ENCODE measurements at places on chromosomes 11 and 22.

DNA sequence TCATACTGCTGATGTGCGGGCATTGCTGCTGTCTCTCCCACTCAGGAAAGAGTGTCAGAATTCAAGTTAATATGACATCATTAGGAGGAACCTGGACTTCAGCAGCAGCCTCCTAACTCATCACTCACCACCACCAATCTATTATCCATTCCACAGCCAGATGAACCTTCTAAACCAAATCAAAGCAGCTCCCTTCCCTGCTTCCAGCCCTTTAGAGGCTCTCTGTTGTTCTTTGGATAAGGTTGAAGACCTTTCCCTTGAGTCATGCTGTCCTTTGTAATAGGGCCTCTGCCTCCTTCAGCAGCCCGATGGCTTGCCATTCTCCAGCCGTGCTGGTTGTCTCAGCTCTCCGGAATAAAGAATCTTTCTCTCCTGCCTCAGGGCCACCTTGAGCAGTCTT lies 301.3 kb downstream of the DDX10 start:
- no peak for DNase-seq

GRCh38 chr22:46082633-46083032 lies 67.7 kb upstream of the PPARA start:
- DNase-seq: no peak

DNA sequence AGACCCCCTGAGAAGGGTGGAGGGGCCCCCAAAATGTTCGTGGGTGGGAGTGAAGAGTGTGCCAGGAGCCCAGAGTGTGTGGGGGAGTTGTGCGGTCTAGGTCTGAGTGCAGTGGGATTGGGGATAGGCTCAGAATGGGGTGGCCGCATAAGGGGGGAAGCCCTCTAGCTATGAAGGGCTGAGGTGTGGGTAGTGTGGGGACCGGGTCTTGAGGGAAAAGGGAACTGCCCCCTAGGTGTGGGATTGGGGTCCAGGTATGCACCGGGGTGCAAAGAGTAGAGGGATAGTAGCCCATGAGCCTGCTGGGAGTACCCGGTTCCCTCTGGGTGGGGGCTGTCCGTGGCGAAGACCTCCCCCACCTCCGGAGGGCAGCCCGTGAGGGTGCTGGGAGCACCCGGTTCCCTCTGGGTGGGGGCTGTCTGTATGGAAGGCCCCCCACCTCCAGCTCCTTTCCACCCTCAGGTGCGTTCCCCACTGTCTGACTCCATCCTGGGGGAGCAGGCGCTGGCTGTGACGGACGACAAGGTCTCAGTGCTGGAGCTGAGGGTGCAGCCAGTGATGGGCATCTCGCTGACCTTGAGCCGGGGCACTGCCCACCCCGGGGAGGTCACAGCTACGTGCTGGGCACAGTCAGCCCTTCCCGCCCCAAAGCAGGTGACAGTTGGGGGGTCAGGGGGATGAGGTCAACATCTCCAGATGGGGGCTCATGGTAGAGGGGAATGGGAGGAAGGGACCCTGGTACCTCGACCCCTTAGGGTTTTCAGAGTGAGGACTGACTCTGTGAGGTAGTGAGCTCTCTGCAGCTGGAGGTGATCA lies 10.7 kb downstream of the TMEM132A start:
- DNase-seq: no peak

DNA sequence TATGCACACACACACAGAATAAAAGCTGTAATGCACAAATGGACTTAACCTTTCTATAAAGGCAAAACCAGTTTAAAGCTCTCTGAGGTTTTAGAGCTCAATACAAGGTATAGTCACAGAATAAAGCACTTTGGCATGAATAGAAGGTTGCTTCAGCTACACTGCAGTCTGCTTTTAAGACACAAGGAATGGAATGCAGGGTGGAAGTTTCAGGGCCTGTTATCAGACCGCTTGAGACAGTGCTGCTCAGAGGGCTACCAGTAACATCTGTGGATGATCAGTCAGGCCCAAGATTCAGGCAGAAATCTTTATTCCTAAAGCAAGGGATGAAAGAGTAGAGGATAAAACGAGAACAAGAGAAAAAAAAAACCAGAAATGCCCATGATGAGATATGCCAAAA lies 46.7 kb downstream of the CD44 start:
- DNase-seq: no peak

GRCh38 chr11:110128161-110128560 lies 35.0 kb downstream of the ZC3H12C start:
- DNase-seq: no peak

GRCh38 chr11:68293708-68294107 lies 18.7 kb upstream of the LRP5 start:
- DNase-seq: no peak

GRCh38 chr11:113339929-113340589 lies 25.7 kb downstream of the TTC12 start:
- DNase-seq: no peak

DNA sequence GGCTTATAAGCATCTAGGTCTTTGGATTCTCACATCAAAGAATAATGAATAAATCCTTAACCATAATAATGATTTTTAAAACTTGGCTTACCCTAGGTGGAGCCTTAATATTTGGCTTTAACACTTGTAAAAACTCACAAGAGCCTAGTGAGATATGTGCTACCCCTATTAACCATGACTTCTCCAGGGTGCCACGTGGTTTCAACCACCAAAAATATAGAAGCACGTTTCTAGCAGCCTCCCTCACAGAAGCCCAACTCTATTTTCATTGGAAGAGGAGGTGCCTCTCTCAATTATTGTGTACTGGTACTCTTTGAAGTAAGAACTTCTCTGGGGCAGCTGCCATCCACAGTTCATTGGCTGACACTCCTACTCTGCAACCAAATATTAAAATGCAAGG lies 46.5 kb upstream of the GDPD4 start:
- no peak for DNase-seq

DNA sequence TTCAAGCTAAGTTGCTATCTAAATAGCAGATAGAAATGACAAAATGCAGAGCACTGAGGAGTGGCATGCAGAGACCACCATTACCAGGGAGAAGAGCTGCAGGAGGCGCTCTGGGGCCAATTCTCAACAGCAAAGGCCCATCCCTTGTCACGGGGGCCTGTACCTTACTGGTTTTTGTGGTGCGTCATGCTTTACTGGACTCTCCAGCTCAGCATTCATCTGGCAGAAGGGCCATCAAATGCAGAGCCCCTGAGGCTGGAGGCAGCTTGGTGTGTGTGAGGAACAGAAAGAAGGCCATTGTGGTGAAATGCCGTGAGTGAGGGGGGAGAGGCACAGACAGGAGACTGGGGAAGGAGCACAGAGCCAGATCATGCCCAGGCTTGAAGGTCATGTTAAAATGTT lies 56.5 kb upstream of the NAV2 start:
- DNase-seq: no peak

DNA sequence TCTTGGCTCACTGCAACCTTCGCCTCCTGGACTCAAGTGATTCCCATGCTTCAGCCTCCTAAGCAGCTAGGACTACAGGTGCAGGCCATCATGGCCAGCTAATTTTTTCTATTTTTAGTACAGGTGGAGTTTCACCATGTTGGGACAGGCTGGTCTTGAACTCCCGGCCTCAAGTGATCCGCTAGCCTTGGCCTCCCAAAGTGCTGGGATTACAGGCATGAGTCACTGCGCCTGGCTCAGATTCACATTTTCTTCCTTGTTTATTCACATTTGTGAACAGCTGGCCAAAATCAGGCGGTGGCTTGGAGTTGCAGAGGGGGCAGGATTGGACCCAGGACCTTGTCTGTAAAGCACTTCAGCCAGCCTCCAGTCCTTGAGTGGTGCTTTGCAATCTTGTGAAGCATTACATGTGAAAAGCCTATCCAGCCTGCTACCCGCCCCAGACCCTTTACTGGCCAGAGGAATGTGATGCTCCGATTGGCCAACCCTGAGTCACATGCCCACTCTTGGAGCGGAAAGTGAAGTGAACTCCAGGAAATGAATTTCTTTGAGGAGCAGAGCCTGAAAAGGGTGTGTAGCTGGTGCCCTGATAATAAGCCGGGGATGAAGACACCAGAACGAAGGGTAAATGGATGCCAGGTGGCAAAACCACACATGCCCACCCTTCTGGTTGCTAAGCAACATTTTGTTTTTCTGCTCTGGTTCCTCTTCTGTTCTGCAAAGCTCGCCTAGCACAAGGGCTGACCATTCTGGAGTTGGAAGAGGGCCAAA lies 62.6 kb upstream of the PTPRJ start:
- peak; percentile 85 for DNase-seq

DNA sequence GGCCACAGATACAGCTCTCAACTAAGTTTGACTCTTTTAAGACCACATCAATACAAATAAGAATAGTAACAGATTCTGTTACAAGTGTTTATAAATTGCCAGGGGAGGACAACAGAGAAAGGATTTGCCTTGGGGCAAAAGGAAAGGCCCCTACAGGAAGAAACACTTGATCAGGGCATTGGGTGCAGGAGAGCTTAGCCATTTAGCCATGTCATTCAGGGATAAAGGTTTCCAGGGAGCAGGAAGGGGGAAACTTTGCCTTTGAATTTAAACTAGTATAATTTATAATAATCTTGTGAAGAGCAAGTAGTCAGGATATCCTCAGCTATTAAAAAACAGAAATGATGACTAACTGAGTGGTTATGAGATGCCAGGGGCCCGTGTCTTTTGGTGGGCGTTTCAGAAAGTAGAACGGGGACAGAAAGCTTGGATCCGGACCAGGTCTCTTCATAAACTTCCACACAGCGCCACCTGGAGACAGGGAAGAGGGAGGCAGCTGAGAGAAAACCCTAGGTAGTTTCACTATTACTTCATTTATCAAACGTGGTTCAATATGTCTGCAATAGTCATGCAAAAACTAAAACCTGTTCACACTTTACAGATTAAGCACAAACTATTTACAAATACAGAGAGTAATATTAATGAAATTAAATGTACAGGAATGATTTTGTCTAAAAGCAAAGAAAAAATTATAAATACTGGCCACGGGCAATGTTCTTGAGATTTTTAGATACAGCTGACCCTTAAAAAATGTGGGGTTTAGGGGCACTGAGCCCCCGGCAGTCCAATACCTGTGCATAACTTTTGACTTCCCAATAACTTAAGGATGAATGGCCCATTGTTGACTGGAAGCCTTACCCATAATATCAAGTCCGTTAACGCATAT lies 11.0 kb upstream of the SLC5A4 start:
- DNase-seq: peak; percentile 68

DNA sequence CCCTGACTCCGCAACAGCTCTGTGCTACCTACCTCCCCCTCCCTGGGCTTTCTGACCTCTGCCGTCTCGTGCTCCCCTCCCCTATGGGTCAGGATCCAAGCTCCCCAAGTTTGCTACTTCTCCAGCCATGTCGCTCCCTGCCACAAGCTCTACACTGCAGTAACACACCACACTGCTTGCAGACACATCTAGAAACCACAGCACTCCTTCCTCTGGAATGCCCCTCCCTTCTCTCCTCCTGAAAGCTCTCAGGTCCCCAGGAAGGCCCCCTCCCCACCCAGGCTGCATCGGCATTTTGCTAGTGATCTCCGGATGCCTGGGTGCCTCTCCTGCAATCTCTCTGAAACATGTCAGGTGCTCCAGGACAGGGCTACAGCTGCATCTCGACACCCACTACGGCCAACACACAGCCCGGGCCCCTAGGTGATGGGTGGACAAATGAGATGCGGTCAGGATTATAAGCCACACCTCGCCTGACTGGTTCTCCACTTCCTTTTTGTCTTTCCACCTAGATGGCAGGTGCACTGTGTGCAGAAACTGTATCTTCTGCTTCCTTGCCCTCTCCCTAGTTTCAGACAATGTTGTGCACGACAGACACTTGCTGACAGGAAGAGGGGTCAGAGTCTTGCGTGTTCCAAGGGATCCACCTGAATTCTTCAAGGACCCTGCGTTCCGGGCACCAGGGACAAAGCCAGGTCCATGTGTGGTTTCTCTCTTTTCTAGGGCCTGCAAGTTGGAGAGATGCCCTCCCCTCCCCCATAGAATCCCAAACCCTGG lies 22.9 kb downstream of the RPUSD4 start:
- no peak for DNase-seq

- DNase-seq: no peak
These were observed 41.7 kb downstream of the NARS2 start for GRCh38 chr11:78532991-78533390.

DNA sequence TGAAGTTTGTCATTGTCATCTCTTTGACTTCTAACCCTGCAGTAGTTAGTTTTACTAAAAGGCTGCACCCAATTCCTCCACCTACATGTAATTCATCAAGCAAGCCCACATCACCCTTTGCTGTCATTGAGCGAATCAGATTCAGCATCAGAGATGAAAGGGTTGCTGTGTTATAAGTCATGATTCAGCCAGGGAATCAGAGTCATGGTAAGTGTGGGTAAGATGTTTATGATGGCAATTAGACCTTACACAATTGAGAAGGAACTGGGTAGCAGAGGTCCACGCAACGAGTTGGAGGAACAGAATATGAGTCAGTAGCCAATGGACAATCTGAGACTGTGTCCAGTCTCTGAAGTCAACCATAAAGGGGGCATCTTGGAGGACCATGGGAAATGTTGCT lies 162.8 kb upstream of the SNX19 start:
- DNase-seq: no peak

- no peak for DNase-seq
These were observed 1258.8 kb downstream of the BRD1 start for GRCh38 chr22:48568736-48569330.

DNA sequence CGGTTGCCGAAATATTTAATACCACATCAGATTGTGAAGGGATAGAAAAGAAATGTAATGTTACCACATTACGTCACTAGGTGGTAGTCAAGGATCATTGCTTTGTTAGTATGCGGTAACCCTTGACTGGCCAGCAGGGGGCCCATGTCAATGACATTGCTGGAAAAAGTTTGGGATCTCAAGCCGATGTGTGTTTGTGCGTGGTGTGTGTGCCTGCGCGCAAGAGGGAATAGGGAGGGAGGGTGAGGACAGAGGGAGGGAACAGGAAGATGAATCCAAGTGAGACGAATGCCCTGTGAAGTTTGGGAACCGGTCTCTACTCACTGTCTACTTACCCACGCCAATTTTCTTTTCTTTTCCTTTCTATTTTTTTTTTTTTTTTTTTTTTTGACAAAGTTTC lies 10.7 kb upstream of the MRGPRX2 start:
- peak; percentile 58 for DNase-seq

DNA sequence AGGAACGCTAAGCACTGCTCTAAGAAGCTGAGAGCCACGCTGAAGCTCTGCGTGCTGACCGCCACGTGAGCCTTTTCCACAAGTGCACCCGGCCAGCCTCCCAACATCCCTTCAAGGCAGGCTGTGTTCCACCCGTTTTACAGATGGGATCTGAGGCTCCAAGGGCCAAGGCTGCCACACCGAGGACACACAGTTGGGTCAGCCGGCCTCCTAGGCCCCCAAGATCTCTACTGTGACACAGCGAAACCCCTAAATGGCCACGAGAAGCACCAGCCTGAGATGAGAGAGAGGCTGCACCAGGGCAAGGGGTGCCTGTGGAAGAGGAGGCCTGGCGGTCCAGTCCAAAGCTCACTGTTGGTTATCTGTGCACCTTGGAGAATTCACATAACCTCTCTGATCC lies 11.8 kb upstream of the CD5 start:
- no peak for DNase-seq

Measured in SHP77 (cell line).